ENCODE measurements at places on chromosomes 7 and 10.

DNA sequence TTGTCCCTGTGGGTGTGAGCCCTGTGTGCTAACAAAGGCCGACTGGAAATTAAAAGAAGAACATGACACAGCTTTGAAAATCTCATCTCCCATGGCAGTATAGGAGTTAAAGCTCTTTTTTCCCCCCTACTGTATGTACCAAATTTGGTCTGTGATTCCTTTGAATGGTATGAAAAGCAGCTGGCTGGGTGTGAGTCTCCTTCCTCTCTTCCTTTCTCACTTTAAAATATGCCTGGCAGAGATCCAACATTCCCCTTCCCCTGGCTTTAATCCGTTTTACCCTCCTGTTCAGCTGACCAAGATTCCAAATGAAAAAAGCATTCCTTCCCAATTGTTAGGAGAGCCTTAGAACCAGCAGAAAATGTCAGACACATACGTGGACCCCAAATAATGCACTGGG lies 225.0 kb upstream of the CELF2 start:
- no peak for DNase-seq

DNA sequence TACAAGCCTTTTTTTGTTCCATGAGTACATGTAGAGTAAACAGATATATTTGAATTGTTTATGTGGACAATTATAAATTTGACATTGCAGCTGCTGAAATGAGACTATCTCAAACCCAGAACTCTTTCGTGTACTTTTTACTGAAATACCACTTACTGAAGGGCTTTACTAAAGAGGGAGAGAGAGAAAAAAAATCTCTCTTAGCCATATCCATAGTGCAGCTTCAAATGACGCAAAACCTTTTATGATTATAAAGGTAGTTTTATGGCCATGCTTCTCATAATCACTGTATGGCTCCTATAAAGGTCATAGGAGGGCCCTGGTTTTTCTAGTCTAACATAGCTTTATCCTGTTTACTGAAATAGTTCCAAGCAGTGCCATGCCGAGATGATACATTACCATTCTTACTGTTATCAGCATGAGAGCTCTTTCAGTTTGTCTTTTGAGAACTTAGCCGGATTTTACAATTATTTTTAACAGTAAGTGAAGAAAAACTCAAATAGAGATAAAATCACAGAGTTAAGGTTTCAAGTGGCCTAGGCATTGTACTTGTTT lies 35.1 kb downstream of the KCND2 start:
- DNase-seq = no peak

DNA sequence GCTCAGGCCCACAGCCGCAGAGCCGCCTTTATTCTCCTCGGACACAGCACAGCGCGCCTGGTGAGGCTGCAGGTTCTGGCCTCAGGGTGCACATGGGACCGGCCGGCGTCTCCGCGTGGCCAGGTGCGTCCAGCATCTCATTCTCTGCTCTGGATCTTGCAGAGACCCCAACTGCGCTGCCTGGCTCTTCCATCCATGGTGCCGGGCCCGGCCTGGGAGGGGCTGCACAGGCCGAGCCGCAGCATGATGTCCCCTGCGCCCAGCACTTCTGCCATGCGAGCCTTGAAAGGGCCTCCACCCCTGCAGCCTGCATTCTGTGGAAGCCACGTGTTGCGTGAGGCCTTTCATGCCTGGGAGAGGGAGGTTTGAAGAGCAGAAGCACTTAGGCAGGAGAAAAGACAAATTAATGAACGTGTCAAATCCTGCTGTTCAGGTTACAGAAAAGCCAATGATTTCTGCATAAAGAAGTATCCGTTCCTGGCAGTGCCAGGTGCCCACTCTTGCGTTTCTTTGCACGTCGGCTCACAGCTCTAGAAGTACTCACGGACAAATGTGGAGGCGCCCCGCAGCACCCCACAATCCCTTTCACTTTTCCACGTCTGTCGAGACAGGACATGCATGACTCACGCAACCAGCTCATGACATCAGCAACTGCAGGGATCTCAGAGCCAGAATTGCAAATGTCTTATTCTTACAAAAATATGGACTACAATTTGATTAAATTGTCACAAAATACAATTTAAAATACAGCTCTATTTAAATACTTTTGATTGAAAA lies 571.4 kb downstream of the DNAJB6 start:
- no peak for DNase-seq

GRCh38 chr7:75847707-75848106 lies 31.1 kb upstream of the RHBDD2 start:
- no peak for DNase-seq

DNA sequence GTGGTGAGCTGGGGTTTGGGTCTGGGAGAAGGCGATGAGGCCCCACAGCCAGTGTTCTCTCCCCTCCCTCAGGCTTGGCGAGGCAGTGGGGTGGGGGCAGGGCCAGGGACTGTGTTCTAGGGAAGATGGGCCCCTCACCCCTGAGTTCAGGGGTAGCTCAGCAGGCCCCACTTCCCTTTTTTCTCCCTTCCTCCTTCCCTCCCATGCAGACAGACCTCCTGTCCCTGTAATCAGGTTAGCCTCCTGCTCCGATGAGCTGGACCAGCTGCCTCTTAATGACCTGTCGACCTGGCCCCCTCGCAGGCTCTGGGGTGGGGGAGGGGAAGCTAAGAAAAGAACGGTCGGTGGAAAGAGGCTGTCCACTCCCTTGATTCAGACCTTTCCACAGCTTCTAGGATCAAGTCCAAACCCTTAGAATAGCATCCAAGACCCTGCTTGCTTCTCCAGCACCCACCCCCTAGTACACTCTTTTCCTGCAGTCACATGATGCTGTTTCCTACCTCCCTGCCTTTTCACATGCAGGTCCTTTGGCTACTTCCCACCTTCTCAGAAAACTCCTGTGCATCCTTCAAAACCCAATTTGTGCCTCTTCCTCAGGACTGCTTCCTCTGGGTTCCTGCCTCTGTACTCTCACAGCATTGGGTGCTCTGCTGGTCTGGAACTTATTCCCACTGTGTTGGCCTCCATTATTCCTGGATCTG lies 64.1 kb downstream of the ZMIZ1 start:
- DNase-seq = no peak
